SHP77 (cell line): ENCODE measurements at places on chromosomes 2 and 18.

GRCh38 chr2:239583879-239584859, 183.3 kb upstream of the HDAC4 start:
- no peak for DNase-seq

DNA sequence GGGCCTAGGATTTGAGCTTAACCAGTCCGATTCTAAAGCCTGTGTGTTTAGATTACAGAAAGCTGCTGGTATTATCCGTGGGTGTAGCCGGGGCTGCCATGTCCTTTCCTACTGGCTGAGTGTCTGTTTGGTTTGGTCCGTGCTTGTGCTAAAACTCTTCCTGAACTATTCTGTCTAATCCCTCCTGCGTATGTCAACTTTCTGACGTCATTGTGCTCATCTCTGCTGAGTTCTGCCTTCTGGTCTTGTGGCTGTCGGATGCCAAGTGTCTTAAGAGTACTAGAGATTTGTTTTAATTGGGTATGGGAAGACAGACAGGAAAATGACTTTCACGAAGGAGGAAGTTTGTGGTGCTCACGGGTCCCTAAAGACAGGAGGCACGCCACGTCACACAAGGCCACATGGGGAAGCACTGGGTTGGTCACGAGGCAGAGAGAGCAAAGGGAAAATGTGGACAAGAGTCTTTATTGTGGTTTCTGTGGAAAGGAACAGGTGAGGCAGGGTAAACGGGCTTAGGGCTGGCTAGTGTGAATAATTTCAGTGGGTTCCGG, 31.8 kb upstream of the NTSR2 start:
- no peak for DNase-seq

- DNase-seq = no peak
Observed at GRCh38 chr2:115691409-115691808, 1249.0 kb downstream of the DPP10 start.

GRCh38 chr2:174177316-174177890, 70.9 kb downstream of the OLA1 start:
- no peak for DNase-seq

DNA sequence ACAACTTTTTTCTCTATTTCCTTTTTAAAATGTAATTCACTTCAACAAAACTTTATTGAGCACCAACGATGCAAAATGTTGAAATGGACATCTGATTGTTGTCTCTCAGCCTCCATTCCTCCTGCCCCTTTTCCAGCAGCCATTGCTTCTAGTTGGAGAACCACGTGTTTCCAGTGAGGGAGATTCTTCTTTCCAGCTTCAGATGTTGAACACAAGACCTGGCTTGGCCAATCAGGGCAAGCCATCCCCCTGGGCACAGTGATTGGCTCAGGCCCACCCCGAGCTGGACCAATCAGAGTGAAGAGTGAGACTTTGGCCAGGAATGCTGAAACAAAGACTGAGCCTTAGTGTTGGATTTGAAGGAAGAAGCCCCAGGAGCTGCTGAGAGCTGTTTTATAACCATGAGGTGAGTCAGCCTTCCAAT, 59.0 kb downstream of the E2F6 start:
- DNase-seq = no peak

DNA sequence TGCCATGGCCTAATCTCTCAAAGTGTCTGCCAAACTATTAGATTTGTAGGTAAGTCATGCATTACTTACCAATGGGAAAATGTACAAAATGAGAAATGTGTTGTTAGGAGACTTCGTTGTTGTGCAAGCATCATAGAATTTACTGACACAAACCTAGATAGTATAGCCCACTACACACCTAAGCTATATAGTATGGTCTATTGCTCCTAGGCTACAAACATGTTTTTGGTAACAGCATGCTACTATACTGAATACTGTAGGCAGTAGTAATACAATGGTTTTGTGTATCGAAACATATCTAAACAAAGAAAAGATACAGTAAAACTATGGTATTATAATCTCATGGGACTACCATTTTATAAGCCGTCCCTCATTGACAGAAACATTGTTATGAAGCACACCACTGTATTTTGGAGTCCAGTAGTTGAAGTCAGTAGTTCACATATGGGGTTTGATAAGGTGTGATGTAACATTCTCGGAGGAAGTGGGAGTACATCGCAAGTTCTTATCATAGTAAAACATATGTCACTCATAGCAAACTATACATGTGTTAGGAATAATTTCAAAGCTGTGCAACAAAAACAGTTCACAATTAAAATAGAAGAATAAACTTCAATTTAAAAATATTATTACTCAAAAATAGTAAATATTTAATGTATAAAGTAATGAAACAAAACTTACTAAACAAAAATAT, 12.0 kb upstream of the GTF2A1L start:
- DNase-seq = no peak

GRCh38 chr2:146365041-146365440, 1479.8 kb upstream of the ACVR2A start:
- DNase-seq = no peak

GRCh38 chr2:28662044-28662443, 89.6 kb upstream of the PPP1CB start:
- DNase-seq = no peak

GRCh38 chr2:190655113-190655512, 6.2 kb downstream of the NAB1 start:
- DNase-seq = no peak

DNA sequence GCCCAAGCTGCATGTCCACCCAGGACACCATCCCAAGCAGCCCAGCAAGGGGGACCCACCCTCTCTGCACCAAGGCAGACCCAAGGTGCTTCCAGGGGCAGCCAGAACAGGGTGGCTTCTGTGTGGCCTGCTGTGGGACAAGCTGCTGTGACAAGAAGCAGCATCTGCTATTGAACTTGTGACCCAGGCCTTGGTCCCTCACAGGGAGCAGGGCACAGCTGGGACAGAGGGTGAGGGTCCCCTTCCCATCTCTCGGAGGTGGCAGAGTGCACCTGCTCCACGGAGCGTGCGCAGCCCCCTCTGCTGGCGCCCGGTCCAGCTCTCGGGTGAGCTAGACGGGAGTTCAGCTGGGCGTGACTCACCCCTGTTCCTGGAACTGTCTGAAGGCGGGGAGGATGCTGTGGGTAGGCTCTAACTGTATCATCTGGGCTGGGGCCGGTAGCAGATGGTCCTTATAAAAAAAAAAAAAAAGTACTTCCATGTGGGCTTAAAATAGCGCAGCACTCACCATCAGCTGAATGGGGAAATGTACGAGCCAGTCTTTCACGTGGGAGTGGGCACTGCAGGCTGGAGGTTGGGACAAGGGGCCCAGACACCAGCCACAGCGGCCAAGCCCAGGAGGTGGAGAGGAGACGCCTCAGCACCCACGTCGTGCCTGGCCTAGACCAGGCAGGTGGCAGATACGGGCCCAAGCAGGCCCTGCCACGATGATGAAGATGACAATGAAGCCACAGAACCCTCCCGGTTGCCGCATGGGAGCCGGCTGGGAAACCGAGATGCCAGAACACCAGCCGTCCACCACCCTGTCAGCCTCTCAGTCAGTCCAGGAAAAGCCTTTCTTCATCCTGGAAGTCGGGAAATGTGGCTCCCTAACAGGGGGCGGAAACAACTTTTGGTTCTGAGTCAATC, 136.8 kb upstream of the ID2 start:
- DNase-seq = peak; percentile 94

GRCh38 chr2:86368161-86368824, 30.9 kb upstream of the REEP1 start:
- DNase-seq = peak; percentile 23

GRCh38 chr18:70431203-70431624, 142.4 kb downstream of the SOCS6 start:
- DNase-seq = no peak

DNA sequence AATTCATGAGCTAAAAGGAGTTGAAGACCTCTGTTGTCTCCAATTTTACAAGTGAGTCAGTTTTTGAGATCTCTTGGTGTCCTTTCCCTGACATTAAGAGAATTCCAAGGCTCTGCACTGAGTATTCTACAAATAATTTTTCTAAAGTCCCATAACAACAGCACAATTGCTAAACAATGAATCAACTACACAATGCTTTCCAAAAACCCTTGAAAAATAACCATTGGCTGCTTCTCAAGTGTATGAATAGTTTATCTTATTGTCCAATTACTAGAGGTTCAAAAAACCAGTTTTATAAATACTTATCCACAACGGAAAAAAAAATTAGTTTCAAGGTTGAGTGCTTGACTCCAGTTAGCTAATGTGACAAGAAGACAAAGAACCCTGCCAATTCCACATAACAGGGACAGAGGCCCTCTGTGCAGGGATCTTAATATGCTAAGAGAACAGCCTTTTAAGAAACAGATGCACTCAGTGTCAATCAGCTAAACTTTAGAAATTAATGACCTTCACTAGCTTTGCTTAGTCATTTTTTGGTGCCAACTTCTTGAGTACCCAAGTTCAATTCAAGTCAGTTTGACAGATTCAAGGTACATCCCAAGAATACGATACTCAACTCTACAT, 266.6 kb upstream of the CYP26B1 start:
- no peak for DNase-seq

DNA sequence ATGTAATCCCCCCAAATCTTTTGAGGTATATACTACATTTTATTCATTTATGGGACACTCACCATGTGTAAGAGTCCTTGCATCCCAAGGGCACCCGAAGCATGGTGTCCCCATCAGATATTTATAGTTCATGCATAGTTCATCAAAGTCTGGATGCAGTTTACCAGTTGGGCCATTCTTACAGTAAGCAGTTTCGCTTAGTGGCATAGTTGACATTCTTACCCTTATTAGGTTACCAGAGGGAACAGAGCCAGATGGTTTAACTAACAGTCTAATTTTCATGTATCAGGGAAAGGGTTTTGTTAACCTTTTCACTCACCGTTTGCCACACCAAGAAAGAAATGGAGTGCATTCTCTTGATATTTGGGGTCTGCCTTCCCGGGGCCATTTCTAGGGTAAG, 7.1 kb downstream of the ZNF407 start:
- DNase-seq = no peak

- DNase-seq = no peak
Observed at GRCh38 chr2:79782576-79783452, 270.0 kb downstream of the CTNNA2 start.

GRCh38 chr2:98757904-98758421, 27.0 kb upstream of the MGAT4A start:
- DNase-seq = peak; percentile 53

- peak; percentile 14 for DNase-seq
Observed at GRCh38 chr2:44291281-44292248, 16.3 kb downstream of the SLC3A1 start.

DNA sequence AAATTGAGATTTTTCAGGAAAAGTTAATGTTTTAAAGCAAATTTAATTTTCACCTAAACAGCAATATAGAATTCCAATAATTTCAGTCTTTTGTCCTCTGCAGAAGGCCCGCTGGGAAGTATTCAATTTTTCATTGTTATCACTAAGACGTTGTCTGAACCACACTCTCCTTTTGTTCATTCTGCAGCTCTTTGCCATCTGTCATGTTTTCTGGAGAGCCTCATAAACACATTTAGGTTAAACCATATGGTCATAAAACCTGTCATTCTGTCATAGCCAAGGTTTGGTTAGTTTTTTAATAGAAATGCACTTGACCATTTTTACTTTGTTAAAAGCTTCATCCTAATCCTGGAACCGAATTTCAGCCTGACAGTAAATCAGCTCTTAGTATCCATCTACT, 54.0 kb upstream of the PGAP1 start:
- DNase-seq = no peak

- no peak for DNase-seq
Observed at GRCh38 chr2:148726228-148726627, 81.7 kb downstream of the EPC2 start.
